ENCODE measurements at places on chromosomes 5 and 9. TPM values are rescaled to one million over a fixed set of nuclear protein-coding genes. Genes with fewer than 3 reads are reported as not detected.

Gene EMB
- total RNA-seq, result 3.0 TPM

Gene IFNA17
- not detected for total RNA-seq

Gene RANBP3L
- 14.7 TPM for total RNA-seq

Gene C9orf152
- total RNA-seq, result not detected

Gene ZDHHC11
- 7.2 TPM for total RNA-seq

Gene SLC6A3
- total RNA-seq, result not detected

Gene SLC36A3
- total RNA-seq, result not detected

Gene UAP1L1
- total RNA-seq, result 0.31 TPM

Gene CNTNAP3
- 120 TPM for total RNA-seq

Gene ORM2
- not detected for total RNA-seq

Gene TEX48
- not detected for total RNA-seq

Gene ABLIM3
- total RNA-seq, result 5.8 TPM

Gene CDC25C
- total RNA-seq, result 2.3 TPM

Gene GOLGA1
- total RNA-seq, result 11.5 TPM

Gene NADK2
- total RNA-seq, result 116 TPM

Gene LPCAT1
- total RNA-seq, result 129 TPM

Gene KLF4
- 1.9 TPM for total RNA-seq

Gene OGN
- 15.1 TPM for total RNA-seq

Gene DOK3
- total RNA-seq, result 3.0 TPM

Gene ABCA2
- 20.9 TPM for total RNA-seq

Gene SLC25A2
- total RNA-seq, result not detected

Gene NEURL1B
- total RNA-seq, result 19.2 TPM

Gene ANGPTL2
- 2.7 TPM for total RNA-seq

Gene KIAA0825
- 37.6 TPM for total RNA-seq

Gene SAPCD2
- 1.6 TPM for total RNA-seq

Gene BTNL9
- 0.78 TPM for total RNA-seq

Gene GABRG2
- 37.4 TPM for total RNA-seq

Gene SOX30
- total RNA-seq, result not detected

Gene CENPH
- total RNA-seq, result 16.2 TPM

Gene ABCA1
- total RNA-seq, result 27.3 TPM

Gene CNTNAP3B
- 68.5 TPM for total RNA-seq

Gene TRPM6
- total RNA-seq, result 1.1 TPM

Gene SPINK13
- total RNA-seq, result not detected

Gene ERGIC1
- 41.5 TPM for total RNA-seq

Gene GABRA1
- 18.2 TPM for total RNA-seq

Gene NTNG2
- total RNA-seq, result 46.3 TPM

Gene FOXE1
- not detected for total RNA-seq

Gene SLCO6A1
- total RNA-seq, result 0.94 TPM

Gene LHX3
- not detected for total RNA-seq

Gene SPOCK1
- 36.7 TPM for total RNA-seq

Gene FBXL7
- total RNA-seq, result 3.0 TPM

Gene PRRX2
- 0.16 TPM for total RNA-seq
